ENCODE measurements at places on chromosomes 4 and X. TPM values are rescaled to one million over a fixed set of nuclear protein-coding genes. Genes with fewer than 3 reads are reported as not detected.
A peak's percentile ranks its signal among the peaks of the same experiment; 100 is the strongest.

Gene GABRG1
- total RNA-seq = not detected

Gene PRPS2
- total RNA-seq = 15.8 TPM

Gene UNC5C
- total RNA-seq = 43.8 TPM

Gene MYOZ2
- 0.16 TPM for total RNA-seq

Gene LEF1
- total RNA-seq = 2.1 TPM

Gene CXCL1
- 2.7 TPM for total RNA-seq

Gene LIMCH1
- total RNA-seq = 12.7 TPM

DNA sequence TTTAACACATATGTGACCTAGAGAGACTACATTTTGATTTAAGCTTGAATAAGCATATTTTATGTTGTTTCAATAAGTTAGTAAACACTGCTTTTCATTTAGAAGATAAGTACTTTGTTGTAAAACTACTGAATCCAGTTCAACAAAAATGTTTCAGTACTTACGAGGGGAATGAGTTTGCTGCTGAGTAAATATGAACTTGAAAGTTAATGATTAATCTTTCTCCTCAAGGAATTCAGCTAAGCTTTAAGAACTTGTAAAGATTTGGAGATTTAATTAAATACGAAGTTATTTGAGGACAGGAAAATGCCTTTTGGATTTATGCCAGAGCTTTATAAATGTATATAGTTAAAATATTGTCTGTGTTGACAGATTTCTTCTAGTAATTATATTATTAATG is 933.0 kb upstream of the LCORL start:
- no peak for DNase-seq
- H3K4me1 ChIP-seq = peaks cover 11% of the 10 kb centered on the region
- H3K27me3 ChIP-seq = no peaks in the 10 kb centered on the region
- H3K4me3 ChIP-seq = no peak overlapping the region

DNA sequence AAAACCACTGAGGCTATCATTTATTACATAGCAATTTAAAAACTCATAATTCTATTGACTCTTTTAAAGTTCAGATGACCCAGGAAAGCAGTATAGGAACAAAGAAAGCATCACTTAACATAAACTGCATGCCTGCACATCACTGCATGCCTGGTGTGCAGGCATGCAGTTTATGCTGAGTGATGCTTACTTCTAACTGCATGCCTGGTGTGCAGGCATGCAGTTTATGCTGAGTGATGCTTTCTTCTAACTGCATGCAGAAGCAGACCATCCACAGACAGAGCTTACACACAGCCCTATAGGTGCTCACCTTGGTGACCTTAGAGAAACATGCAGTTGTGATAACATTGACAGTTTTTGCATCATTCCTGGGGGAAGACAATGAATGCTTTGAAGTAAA is 17.0 kb downstream of the SDAD1 start:
- H3K27ac ChIP-seq = no peak overlapping the region
- no peak for DNase-seq
- H3K4me3 ChIP-seq = no peak overlapping the region
- H3K36me3 ChIP-seq = peaks cover 41% of the 10 kb centered on the region
- no peaks in the 10 kb centered on the region for H3K27me3 ChIP-seq

GRCh38 chr4:26515936-26516335 is 25.7 kb upstream of the CCKAR start:
- no peak overlapping the region for H3K4me3 ChIP-seq
- no peaks in the 10 kb centered on the region for H3K36me3 ChIP-seq
- H3K27ac ChIP-seq = no peak overlapping the region

GRCh38 chr4:98524230-98524629 is 134.2 kb downstream of the TSPAN5 start:
- no peak for DNase-seq
- peaks cover 1% of the 10 kb centered on the region for H3K36me3 ChIP-seq
- H3K27me3 ChIP-seq = no peaks in the 10 kb centered on the region
- no peak overlapping the region for H3K27ac ChIP-seq
- no peak overlapping the region for H3K4me3 ChIP-seq
- H3K4me1 ChIP-seq = peaks cover 6% of the 10 kb centered on the region

DNA sequence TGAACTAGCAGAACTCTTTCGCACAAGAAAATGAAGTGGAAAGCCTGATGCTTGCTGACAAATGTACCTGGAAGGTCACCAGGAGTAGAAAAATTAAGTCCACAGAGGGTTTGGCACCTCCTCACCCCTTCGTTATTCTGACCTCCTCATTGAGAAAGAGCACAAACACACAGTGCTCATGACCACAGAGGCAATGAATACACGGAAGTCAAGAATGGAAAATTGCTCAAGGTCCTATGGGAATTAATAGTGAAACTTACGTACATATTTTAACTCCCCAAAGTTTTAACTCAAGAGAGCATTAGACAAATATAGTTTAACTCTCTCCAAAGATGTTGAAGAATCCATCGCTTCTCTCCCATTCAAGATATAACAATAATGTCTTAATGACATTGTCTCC is 83.6 kb upstream of the CAMK2D start:
- H3K36me3 ChIP-seq = no peaks in the 10 kb centered on the region
- H3K27me3 ChIP-seq = no peaks in the 10 kb centered on the region
- DNase-seq = no peak
- H3K27ac ChIP-seq = no peak overlapping the region
- H3K4me3 ChIP-seq = no peak overlapping the region

DNA sequence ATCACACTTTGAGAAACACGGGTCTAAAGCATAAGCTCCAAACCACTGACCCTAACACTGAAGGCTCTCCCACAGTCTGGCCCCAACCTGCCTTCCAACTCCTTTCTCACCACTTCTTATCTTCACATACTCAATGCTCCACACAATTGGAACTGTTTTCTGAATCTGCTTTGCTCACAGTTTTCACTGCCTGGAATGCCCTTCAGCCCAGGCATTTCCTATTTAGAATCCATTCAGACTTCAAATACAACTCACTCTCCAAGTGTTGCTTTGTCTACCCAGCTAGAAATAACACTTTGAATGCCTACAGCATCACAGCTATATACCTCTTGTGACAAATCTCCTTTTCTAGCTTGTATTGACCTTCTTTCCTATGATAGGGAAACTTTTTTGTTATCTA is 10.2 kb downstream of the OTUD4 start:
- no peak overlapping the region for H3K27ac ChIP-seq
- H3K36me3 ChIP-seq = peaks cover 32% of the 10 kb centered on the region
- H3K27me3 ChIP-seq = no peaks in the 10 kb centered on the region
- no peak overlapping the region for H3K4me3 ChIP-seq

DNA sequence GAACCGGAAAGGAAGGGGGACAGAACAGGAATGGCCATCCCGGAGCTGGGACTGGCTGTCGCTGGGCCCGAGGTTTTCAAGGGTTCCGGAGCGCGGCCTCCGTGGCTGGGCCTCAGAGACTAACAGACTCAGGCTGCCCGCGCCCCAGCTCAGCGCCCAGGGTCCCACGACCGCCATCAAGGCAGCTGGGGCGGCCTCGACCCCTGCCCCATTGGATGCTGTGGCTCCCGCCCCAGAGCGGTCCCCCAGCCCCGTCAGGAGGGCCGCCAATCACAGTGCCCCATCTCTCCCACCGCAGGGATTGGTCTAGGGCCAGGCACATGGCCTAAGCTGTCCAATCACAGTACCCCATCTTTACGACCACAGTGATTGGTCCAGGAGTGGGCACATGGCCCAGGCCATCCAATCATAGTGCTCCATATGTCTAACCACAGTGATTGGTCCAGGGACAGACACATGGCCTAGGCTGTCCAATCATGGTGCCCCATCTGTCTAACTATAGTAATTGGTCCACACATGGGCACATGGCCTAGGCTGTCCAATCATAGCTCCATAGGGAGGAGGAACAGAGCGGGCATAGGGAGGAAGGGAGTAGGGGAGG is 105.3 kb upstream of the NKX1-1 start:
- no peak for DNase-seq
- peaks cover 25% of the 10 kb centered on the region for H3K27me3 ChIP-seq
- no peak overlapping the region for H3K4me3 ChIP-seq
- no peak overlapping the region for H3K27ac ChIP-seq

- no peaks in the 10 kb centered on the region for H3K27me3 ChIP-seq
- no peak for DNase-seq
- no peaks in the 10 kb centered on the region for H3K4me1 ChIP-seq
- H3K36me3 ChIP-seq = no peaks in the 10 kb centered on the region
- H3K4me3 ChIP-seq = no peak overlapping the region
- no peak overlapping the region for H3K27ac ChIP-seq
Observed at GRCh38 chrX:45485719-45486118, 285.0 kb upstream of the DIPK2B start.

DNA sequence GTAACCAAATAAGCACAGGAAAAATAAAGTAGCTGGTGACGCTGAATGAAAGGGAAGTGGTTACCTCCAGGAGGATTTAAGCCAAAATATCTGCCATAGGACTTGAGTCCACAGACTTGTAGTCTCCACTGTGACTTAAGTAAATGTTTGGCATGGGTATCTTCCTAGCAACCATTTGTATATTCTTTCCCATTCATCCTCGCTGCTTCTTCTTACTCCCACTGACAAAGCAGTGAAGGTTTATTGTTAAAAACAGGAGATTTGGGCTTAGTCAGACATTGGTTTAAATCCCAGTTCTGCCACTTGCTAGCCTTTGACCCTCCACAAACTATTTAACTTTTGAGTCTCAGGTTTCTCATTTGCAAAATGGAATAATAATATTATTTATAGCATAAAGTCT is 22.3 kb downstream of the COL4A6 start:
- no peaks in the 10 kb centered on the region for H3K36me3 ChIP-seq
- no peaks in the 10 kb centered on the region for H3K27me3 ChIP-seq
- no peak overlapping the region for H3K4me3 ChIP-seq

- H3K4me1 ChIP-seq = peaks cover 34% of the 10 kb centered on the region
- peak overlapping the region; percentile 89 for H3K27ac ChIP-seq
- H3K27me3 ChIP-seq = no peaks in the 10 kb centered on the region
- H3K36me3 ChIP-seq = peaks cover 7% of the 10 kb centered on the region
- no peak for DNase-seq
Observed at GRCh38 chr4:169649545-169650226, 29.3 kb downstream of the CLCN3 start.

DNA sequence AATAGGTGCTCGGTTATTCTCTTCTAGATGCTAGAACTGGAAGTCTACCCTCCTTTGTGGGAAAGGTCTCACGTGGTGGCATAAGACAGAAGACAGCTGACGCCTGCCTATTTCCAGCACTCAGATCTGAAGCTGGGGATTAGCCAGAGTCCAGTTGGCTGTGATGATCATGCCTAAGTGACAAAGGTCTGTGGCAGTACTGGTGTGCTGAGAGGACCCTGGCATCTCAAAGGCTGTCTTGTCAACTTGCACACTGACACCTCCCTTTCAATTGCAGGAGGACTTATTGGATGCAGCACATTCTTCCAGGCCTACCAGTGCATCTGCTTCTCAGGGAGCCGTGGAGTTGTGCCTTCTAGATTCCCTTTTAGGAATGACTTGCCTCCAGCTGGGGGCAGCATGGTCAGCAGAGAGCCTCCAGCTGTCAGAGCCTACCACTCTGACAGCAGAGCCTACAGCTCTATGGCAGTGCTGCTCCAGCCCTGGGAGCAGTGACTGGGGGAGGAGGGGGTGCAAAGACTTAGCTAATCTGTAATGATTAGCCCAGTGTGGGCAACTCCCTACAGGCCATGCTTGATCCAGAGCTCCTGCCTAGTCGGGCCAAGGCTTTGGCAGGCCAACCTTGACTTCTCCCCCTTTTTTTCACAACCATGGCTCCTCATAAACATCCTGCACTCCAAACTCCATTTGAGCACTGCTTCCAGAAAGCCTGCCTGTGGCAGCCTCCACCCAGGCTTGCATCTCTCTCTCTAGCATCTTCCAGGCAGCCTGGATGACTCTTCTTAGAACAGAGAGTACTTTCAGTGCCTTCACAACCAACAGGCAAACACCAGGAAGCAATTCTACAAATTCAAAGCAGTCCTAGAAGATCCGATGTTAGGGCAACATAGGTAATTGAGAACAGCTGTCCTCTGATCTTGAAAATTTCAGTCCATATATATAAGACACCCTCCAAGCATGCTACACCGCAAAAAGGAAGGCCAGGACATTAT is 13.8 kb upstream of the FGFBP2 start:
- H3K4me1 ChIP-seq = no peaks in the 10 kb centered on the region
- H3K36me3 ChIP-seq = peaks cover 32% of the 10 kb centered on the region
- no peaks in the 10 kb centered on the region for H3K27me3 ChIP-seq
- no peak overlapping the region for H3K4me3 ChIP-seq

DNA sequence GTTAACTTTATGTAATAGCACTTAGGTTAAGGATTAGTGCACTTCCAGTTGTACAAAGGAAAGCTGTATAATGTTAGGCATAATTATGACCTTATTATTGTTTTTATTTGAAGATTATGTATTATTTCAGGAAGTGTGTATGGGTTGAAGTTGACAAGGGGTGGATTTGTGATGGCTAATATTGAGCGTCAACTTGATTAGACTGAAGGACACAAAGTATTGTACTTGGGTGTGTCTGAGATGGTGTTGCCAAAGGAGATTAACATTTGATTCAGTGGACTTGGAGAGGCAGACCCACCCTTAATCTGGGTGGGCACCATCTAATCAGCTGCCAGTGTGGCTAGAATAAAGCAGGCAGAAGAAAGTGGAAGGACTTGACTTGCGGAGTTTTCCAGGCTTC is 127.3 kb downstream of the PPARGC1A start:
- no peak overlapping the region for H3K27ac ChIP-seq
- peaks cover 4% of the 10 kb centered on the region for H3K4me1 ChIP-seq
- no peaks in the 10 kb centered on the region for H3K36me3 ChIP-seq
- no peak for DNase-seq

GRCh38 chr4:79445371-79445781 is 37.3 kb upstream of the GK2 start:
- no peaks in the 10 kb centered on the region for H3K36me3 ChIP-seq
- no peaks in the 10 kb centered on the region for H3K27me3 ChIP-seq
- no peak for DNase-seq
- no peak overlapping the region for H3K27ac ChIP-seq
- H3K4me1 ChIP-seq = no peaks in the 10 kb centered on the region
- H3K4me3 ChIP-seq = no peak overlapping the region

DNA sequence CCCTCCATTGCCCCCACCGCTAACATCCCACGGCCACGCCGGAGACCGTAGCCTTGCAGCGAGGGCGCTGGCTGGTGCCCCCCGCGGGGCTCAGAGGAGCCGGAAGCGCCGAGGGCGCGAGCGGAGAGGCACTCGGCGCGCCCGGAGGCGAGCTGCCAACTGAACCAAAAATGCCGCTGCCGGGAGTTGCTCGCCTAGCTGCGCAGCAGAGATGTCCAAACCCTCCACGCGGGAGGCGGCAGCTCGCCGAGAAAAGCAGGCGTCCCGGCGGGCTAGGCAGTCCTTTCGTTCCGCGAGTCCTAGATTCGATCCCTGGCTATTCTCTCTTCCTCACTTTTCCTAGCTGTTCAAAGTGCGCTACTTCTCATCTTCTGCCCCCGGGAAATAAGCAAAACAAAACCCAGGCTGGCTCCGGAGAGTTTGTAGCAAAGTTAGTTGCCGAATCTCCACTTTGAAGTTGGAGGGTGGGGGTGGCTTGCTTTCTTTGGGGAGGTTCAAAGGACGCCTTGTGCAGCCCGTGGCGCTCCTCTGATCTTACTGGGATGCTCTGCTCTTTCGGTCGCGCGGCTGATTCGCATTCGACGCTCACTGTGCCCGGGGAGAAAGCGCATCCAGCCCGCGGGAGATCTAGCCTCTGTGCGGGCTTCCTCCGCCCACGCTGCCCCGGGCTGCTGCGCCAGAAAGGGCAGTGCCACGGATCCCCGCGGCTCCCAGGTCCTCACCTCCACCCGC is 723 bp downstream of the NKX6-1 start:
- peak overlapping the region; percentile 93 for H3K4me3 ChIP-seq
- peaks cover 29% of the 10 kb centered on the region for H3K4me1 ChIP-seq
- H3K36me3 ChIP-seq = peaks cover 25% of the 10 kb centered on the region
- DNase-seq = no peak
- peaks cover 86% of the 10 kb centered on the region for H3K27me3 ChIP-seq

- H3K27ac ChIP-seq = no peak overlapping the region
- H3K4me3 ChIP-seq = no peak overlapping the region
- no peak for DNase-seq
- no peaks in the 10 kb centered on the region for H3K4me1 ChIP-seq
- H3K36me3 ChIP-seq = no peaks in the 10 kb centered on the region
- no peaks in the 10 kb centered on the region for H3K27me3 ChIP-seq
Observed at GRCh38 chr4:111506706-111507105, 638.5 kb upstream of the FAM241A start.

All from progenitor cell of endocrine pancreas (in vitro differentiated cells).